ENCODE measurements at places on chromosomes 5 and 9.

- peak; percentile 5 for DNase-seq
These were observed 21.5 kb upstream of the ARHGAP26 start for GRCh38 chr5:142748568-142749249.

DNA sequence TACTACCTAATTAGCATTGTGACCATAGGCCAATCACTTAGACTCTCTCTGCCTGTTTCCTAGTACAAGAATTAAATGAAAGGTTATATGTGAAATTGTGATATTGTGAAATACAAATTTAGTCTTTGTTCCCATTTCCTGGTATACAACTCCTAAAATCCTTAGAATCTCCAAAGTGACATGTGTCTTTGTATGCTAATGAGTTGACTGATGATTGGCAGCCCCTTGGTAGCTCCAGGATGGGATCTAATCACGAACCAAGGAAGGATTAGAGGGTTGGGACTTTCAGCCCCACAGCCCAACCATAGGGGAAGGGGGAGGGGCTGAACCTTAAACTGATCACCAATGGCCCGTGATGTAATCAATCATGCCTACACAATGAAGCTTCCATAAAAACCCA, 31.6 kb downstream of the ATP6V0E1 start:
- DNase-seq, result no peak

DNA sequence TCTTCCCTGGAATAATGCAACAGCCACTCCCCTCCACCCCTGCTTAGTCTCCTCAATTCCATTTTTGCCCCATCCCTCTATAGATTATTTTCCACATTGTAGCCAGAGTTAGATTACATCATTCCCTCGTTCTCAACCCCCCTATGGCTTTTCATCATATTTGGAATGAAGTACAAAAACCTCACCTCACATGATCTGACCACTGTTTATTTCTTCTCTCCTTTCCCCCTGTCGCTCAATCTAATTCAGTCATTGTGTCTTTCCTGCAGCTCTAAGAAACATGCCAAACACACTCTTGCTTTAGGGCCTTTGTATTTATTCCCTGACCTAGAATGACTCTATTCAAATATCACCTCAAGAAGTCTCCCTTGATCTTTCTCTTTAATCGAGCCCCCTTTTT, 22.6 kb upstream of the HK3 start:
- DNase-seq, result no peak

- DNase-seq, result no peak
These were observed 111.8 kb downstream of the TTLL11 start for GRCh38 chr9:121981118-121981883.

GRCh38 chr5:151947931-151948608, 23.4 kb upstream of the GLRA1 start:
- DNase-seq, result no peak

GRCh38 chr5:40499007-40499406, 180.7 kb upstream of the PTGER4 start:
- DNase-seq, result no peak

DNA sequence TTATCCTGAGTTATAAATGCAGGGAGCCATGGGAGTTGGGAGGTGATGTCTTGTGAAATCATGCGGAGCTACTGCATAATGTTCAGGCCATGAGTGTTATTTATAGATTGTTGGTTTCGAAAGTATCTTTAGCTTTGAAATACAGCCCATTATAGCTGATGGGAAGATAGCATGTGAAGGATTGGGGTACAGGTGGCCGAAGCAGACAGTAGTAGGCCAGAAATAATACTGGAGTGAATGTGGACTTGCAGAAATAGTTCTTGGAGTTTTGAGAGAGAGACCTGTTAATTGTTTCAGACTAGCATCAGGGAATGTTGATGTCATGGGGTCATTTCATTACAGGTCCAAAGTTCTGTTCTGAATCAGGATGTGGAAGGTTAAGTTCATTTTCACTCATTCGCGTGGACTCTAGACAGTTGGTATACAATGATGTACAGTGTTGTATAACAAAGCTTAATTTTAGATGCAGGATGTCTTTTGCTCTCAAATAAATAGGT, 3.8 kb downstream of the ATP6V1G1 start:
- no peak for DNase-seq

GRCh38 chr5:93431250-93431649, 149.8 kb downstream of the NR2F1-AS1 start:
- no peak for DNase-seq

GRCh38 chr5:73391441-73391881, 57.1 kb downstream of the FOXD1 start:
- no peak for DNase-seq

DNA sequence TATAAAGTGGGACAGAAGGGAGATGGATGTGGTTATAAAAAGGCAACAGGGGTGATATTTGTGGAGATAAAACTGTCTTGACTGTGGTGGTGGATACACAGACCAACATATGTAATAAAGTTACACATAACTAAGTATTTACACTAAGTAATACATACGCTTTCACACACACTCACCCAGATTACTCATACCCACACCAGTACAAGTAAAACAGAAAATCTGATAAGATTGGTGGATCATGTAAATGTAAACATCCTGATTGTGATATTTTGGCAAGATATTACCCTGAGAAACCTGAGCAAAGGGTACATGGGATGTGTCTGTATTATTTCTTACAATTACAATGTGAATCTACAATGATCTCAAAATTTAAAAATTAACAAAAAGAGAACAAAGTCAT, 53.3 kb upstream of the SLIT3 start:
- no peak for DNase-seq

DNA sequence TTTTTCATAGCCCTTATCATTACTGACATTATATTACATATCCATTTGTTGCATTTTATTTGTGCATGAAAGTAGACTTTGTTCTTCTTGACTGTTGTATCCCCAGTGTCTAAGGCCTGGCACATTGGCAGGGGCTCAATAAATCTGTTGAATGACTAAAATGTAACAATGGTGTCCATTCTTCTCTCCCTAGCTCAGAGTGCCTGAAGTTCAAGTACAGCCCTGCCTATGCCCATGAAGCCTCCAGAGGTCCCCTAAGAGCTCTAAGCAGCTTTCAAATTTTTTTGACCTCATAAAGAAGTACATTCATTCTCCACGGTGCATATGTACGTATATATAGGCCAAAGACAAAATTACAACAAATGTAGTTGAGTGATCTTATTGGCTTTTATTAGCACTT, 4.2 kb upstream of the BSPRY start:
- no peak for DNase-seq

GRCh38 chr5:140251527-140251973, 51.4 kb downstream of the PFDN1 start:
- no peak for DNase-seq

GRCh38 chr9:20808002-20808401, 123.9 kb downstream of the FOCAD start:
- no peak for DNase-seq

DNA sequence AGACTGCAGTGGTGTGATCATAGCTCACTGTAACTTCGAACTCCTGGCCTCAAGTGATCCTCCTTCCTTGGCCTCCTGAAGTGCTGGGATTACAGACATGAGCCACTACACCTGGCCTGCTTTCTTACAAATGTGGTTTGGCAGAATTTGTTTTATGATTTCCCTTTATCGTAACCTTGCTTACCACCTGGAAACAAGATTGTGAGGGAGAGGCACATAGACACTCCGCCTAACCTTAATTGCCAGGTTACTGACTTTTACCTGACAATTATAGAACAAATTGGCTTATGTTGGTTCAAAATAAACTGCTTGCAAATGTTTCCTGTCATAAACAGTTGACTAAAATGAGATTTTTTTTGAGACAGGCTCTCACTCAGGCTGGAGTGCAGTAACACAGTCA, 26.8 kb upstream of the HMGCR start:
- no peak for DNase-seq

- no peak for DNase-seq
These were observed 23.8 kb upstream of the DAB2 start for GRCh38 chr5:39448506-39449128.

DNA sequence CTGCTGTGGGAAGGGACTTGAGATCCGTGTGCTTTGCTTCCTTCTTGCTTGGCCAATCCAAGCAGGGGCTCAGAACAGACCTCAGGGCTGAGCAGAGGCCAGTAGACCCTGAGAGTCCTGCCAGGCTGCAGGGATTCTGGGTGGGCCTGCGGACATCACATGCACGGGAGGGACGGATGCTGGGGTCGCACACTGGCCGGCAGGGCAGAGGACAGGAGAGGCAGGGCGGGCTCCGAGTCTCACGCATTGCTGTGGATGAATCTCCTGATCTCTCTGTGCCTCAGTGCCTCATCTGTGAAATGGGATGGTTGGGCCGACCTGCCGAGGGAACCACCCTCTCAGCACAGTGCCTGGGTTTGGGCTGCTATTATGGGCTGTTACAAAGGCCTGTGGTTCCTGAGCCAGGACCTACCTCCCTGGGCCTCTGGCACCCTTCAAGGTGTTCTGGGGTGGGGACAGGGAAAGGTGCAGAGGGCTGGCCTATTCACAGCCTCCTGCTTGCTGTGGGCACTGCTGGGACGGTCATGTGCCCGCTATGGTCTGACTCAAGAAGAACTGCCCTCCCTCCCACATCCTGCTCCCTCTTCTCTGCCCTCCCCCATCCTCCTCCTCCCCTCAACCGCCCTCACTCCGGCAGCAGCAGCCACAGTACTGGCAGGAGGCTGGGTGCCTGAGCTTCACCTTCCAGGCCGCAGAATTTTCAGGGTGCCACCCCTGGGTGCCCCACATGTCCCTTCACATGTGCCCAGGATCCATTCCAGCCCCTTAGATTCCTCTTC, 43.3 kb downstream of the NCS1 start:
- no peak for DNase-seq

DNA sequence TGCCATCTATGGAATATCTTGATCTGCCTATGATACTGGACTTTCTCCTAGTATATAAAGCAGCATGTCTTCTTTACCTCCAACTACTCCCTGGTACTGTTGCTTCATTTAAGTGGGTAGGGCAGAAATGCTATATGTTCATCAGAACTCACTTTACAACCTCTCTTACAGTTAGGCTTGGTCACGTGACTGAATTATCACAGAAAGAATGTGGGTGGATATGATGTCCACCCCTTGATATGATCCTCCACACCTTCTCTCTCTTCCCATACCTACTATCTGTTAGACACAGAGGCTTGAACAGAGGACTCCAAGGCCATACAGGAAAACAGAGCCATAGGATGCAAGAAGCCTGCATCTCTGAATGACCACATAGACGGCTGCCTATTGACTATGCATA, 19.8 kb downstream of the CRHBP start:
- DNase-seq, result no peak

GRCh38 chr5:87266914-87267573, 639 bp upstream of the RASA1 start:
- DNase-seq, result no peak

DNA sequence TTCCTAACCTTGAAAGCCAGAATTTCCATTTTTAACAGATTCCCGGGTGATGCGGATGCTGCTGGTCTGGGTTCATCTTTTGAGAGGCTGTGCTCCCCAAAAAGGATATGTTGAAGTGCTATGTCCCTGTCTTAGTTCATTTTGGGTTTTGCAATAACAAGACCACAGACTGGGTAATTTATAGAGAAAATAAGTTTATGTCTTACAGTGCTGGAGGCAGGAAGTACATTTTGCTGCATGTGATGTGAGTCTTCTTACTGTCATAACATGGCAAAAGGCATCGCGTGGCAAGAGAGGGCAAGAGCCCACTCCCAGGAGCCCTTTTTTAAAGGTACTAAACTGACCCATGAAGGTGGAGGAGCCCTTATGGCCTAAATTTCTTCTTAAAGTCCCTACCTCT, 114.1 kb downstream of the DAPK1 start:
- DNase-seq, result no peak

DNA sequence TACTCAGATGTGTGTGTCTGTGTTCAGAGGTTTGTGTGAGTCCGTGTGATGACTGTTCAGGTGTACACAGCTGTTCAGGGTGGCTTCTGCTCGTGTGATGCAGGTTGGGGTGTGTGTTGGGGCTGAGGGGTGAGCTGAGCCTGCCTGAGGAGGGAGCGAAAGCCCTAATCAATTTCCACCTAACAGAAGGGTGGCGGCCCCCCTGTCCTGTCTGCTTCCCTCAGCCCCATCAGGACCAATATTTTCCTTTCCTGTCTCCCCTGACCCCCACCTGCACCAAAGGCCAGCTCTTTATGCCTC, 30.2 kb downstream of the LHX2 start:
- no peak for DNase-seq

DNA sequence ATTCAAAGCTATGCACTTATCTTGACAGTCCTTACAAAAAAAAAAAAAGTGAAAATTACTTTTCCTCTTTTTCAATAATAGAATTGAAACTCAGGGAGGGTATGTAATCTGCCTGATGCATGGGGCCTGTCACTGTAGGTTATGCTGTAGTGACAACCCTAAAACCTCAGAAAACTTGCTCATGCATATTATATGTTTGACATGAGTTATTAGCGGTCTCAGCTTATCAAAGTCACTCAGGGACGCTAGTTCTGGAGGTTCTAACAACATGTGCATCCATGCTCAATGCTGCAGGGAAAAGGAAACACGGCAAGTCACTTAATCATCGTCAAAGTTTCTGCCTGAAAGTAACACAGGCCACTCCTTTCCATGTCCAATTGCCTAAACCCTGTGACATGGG, 78.4 kb upstream of the TMEM252 start:
- no peak for DNase-seq

GRCh38 chr9:104553261-104553660, 15.7 kb upstream of the OR13C8 start:
- DNase-seq, result no peak

DNA sequence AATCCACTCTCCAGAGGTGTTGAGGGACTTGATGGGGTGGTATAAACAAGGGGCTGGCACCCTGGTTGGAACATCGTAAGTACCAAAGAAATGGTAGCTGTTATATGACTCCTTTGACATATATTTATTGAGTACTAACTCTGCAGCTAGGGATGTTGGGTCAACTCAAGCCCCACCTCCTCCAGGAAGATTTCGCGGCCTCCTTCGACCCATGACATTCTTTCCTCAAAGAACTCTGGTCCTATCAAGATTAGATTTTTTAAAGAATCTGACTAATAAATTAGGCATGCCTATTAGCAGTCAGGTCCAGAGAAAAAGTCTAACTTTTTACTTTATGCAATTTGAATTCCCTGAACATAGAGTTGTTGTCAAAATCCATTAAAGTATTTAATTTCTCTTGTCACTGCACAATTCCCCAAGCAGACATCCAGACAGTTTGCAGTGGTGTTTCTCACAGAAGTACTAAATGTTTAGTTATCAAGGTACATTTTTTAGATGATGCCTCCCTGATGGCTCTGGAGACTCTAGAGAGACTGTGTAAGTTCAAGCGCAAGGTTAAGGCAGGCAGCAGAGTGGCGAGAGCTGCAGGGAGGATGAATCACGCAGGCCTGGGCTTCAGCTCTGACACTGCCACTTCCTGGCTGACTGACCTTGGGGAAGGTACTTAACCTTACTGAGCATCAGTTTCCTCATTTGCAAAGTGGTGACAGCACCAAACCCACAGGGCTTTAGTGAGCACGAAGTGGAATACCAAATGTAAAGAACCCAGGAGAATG, 209.6 kb downstream of the TTLL11 start:
- DNase-seq, result no peak

GRCh38 chr5:38551030-38552017, 5.1 kb downstream of the LIFR start:
- no peak for DNase-seq

DNA sequence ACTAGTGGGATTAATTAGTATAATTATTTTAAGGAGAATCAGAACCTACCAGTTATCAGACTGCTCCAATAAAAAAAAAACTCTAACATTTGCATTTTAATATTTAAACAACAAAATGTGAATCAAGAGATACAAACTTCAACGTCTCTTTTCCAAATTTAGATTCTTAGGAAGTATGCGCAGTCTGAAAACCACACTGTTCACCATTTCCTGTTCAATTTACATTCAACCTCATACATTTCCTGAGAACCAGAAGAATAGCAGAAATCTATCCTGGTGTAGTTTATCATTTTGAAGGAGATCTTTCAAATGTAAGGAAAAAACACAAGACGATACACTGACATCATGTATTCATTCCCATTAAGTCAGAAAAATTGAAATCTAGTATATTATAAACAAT, 869.2 kb downstream of the EFNA5 start:
- DNase-seq, result no peak
